M059J (cell line): ENCODE measurements at places on chromosomes 12 and 14.

DNA sequence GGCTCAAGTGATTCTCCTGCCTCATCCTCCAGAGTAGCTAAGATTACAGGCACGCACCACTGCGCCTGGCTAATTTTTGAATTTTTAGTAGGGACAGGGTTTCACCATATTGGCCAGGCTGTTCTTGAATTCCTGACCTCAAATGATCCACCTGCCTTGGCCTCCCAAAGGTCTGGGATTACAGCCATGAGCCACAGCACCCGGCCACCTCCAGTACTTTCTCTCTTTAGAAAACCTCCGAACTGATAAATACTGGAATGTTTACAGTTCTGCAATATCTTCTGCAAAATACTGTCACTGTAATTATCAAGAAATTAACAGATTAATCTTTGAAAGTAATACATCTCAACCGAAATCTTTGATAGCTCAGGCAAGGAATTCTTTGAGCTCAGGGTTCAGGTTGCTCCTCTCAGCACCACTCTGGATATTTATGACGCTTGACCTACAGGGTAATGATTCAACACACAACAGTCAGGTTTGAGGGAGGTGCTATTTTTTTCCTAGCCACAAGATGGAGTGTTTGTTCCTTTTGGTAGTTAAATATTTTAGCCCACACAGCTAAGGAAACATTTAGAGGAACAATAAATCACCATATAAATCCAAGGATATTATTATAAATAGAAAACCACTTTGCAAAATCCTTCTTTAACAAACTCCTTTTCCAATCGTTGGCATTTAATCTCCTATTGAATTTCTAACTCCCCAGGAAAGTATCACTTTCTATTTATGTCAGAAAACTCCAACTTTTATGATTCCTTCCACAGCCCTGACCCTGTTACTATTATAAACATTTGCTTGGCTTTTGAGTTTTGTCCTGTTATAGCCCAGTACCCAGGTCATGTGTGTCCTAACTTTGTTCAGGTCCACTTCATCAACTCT is 48.6 kb upstream of the GTF2A1 start:
- peak; percentile 62 for DNase-seq

- no peak for DNase-seq
Observed at GRCh38 chr14:84042992-84043391, 1487.0 kb upstream of the FLRT2 start.

DNA sequence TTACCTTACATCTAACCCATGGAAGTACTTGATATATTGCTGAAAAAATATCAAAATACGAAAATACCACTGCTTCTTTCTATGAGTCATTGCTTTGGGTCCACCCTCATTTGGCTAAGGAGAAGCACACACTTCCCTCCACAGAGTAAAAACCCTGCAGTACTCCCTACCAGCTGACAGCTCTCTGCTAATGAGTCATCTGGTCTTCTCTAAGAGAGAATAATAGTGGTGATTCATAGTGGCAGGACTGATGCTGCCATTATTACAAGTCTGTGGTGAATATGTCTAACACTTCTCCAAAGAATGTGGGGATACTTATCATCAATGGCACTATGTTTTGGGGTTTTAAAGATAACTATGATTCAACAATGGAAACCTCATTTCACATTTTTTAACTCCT is 90.7 kb downstream of the PPFIA2 start:
- peak; percentile 76 for DNase-seq

GRCh38 chr12:65229441-65229840 is 49.0 kb upstream of the MSRB3 start:
- peak; percentile 88 for DNase-seq
